Ovary (tissue), 10 donors: ENCODE measurements at places on chromosomes 4 and X. TPM values are rescaled to one million over a fixed set of nuclear protein-coding genes. Genes with fewer than 3 reads are reported as not detected.

DNA sequence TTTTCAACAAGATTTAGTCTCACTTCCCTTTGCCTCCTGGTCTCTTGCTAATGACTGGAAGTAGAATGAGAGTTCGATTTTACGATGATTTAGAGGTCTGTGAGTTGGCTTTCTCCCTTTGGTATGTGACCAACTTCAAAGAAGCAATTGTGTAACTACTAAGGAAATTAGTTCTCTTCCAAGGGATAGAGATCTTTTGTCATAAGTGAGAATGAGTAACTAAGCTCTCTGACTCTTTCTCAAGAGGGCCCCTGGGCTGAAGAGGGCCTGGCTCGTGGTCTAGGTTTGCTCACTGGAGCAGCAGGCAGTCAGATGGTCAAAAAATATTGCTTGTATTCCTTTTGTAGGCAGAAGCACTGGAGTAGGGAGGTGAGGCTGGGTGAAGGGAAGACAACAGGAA lies 176.3 kb downstream of the ENOX2 start:
- no peak for DNase-seq

SULT1E1 gene
- 0.17 TPM for total RNA-seq

DNA sequence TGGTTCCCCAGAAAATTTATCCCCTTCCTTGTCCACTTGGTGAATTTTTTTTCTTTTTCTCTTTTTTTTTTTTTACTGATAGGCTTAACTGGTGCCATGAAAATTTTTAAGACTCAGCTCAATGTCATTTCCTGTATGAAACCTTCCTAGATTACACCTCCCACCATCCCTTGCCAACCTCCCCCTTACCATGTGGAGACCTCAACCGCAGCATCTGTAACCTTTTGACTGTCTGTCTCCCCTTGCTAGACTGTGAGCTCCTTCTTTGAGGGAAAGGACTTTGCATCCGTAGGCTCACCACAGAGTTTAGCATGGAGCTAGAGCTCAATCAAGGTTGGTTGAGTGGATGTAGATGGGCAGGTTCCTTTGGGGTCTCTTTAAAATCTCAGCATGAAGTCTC lies 5.2 kb upstream of the PGRMC1 start:
- no peak for DNase-seq

- no peak for DNase-seq
Measured at GRCh38 chr4:43251841-43252240, 359.3 kb downstream of the GRXCR1 start.
